ENCODE measurements at places on chromosomes 12 and 14.

GRCh38 chr14:38210587-38211216, 3.0 kb downstream of the SSTR1 start:
- DNase-seq: peak; percentile 82

DNA sequence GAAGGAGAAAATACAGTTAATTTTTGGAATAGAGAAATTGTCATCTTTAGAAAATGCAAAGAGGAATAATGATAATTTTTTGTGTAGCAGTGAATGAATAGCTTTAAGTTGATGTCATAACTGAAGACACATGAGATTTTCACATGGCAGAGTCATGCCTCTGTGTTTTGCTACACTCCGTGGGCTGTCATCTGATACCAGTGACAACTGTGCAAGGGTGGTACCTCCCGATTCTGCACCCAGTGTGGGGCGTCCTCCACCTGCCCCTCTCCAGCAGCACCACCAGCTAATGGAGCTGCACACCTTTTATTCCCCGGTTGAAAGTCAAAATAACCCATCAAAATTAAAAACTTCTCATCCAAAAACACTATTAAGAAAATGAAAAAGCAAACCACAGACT, 47.2 kb downstream of the ANKRD9 start:
- no peak for DNase-seq

DNA sequence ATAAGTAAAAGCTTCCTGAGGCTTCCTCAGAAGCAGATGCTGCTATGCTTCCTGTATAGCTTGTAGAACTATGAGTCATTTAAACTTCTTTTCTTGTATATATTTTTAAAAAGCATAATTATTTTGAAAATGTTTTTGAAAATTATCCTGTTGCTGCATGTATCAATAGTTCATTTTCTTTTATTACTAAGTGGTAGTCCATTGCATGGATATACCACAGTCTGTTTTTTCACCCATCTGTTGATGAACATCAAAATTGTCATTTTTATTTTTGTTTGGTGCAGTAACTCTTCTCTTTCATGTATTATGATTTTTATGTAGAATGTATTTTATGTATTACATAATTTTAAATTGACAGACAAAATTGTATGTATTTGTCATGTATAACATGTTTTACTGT, 81.4 kb downstream of the TMTC3 start:
- no peak for DNase-seq

GRCh38 chr14:32524609-32525375, 195.7 kb downstream of the AKAP6 start:
- no peak for DNase-seq

GRCh38 chr14:70934084-70934483, 26.8 kb downstream of the PCNX1 start:
- peak; percentile 23 for DNase-seq

DNA sequence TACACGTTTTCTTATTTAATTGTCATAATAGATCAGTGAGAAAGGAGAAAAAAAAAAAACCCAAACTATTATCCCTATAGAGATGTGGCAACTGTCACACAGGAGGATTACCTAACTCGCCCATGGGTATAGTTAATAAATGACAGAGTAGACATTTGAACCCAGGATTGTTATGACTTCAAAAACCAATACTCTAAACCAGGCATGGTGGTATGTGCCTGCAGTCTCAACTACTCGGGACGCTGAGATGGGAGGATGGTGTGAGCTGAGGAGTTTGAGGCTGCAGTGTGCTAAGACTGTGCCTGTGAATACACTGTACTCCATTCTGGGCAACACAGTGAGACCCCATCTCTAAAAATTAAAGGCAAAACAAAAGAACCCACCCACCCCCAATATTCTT, 114.5 kb downstream of the DENND5B start:
- no peak for DNase-seq

DNA sequence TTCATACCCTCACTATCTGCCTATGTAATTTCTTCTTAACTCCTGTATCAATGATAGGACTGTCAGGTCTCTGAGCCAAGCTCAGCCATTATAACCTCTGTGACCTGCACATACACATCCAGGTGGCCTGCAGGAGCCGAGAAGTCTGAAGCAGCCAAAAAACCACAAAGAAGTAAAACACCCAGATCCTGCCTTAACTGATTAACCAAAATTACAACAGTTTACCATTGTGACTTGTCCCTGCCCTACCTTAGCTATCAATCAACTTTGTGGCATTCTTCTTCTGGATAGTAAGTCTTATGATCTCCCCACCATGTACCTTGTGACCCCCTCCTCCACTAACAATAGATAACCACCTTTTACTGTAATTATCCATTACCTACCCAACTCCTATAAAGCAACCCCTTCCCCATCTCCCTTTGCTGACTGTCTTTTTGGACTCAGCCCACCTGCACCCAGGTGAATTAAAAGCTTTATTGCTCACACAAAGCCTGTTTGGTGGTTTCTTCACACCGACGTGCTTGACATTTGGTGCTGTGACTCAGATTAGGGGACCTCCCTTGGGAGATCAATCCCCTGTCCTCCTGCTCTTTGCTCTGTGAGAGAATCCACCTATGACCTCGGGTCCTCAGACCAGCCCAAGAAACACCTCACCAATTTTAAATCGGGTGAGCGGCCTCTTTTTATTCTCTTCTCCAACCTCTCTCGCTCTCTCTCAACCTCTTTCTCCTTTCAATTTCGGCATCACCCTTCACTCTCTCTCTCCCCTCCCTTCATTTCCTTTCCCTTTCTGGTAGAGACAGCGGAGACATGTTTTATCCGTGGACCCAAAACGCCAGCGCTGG, 11.5 kb upstream of the LGMN start:
- no peak for DNase-seq

GRCh38 chr14:67343601-67344230, 15.9 kb downstream of the ATP6V1D start:
- peak; percentile 11 for DNase-seq

DNA sequence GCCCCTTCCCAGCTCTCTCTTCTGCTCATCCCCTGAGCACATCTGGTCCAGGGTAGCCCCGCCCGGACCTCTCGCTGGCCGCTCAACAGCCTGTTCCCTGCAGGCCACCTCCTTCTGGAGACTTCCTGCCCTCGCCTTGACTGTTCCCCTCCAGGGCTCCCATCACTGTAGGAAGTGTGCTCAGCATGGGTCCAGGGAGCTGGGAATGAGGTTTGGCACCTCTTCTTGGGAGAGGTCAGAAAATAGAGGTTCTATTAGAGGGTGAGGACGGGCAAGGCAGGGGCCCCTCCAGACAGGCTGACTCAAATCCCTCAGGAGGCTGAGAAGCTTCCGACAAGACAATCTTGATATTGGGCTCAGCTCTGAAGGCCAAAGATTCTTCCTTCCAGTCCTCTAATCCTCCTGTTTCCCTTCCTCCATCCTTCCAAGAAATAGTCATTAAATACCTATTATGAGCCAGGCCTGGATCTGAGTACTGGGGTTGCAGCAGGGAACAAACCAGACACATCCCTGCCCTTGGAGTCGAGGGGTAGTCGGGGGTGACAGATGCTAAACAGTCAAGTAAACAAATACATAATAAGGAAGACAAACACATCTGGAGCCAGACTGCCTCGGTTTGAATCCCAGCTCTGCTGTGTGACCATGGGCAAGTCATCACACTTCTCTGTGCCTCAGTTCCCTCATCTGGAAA, 30.6 kb downstream of the CMKLR1 start:
- DNase-seq: no peak

- DNase-seq: no peak
Measured at GRCh38 chr14:74661726-74662450, 49.9 kb upstream of the LTBP2 start.

GRCh38 chr14:52129721-52130120, 60.9 kb upstream of the NID2 start:
- no peak for DNase-seq

DNA sequence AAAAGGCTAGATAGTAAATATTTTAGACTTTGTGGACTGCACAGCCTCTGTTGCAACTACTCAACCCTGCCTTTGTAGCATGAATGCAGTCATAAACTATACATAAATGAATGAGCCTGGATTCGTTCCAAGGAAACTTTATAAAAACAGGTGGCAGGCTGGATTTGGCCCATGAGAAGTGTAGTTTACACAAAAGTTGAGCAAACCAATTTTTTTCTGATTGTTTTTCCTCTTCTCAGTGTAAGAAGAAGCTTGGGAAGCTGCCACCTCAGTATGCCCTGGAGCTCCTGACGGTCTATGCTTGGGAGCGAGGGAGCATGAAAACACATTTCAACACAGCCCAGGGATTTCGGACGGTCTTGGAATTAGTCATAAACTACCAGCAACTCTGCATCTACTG, 9.5 kb downstream of the OAS1 start:
- no peak for DNase-seq

DNA sequence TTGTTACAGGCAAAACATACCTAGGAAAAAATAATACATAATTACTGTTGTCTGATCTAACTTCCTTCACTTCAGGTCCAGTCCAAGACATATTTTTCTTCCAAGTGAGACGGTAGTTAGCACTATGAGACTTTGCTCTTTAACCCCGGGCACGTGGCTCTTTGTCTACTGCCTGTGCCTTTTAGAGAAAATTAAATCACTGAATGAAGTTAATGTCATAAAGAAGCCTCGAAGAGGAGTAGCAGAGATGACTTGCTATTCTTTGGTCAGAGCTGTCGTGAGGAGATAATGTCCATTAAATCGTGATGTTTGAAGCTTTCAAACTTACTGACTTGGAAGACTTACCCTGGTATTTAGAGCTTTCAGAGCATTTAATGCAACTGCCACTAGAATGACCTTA, 8.7 kb downstream of the TESPA1 start:
- no peak for DNase-seq

DNA sequence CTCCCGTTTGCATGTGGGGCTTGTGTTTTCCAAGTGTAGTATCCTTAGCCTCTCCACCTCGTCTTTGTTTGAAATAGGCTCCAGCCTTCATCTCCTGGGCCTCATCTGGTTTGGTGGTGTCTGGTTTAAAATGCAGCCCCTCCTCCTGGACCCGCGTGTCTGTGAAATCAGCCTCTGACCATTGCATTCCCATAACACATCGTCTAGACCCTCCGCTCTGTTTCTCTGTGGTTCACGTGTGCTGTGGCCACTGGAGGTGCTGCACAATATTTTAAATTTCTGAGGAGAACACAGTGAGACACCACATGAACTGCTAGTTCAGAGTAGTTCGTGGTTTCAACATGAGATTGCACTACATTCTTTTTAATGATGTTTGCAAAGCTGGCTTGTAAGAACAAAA, 35.6 kb downstream of the UBE3B start:
- no peak for DNase-seq

GRCh38 chr12:78271546-78271945, 440.9 kb downstream of the NAV3 start:
- DNase-seq: peak; percentile 67

DNA sequence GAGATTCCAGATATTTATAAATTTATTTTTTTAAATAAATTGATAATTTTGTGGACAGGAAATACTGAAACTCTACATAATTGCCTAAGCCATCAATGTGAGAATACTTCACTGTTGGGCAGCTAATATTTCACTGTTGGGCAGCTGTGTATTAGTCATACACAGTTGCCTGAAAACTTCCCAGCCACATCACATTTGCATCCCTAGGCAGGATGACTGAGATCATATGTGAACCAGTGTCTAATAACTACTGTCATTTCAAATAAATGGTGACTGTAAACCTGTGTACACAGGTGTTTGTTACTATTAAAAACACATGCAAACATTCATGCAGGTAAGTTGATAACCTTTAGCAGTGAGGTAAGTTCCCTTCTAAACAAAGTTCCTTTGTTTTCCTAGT, 43.9 kb downstream of the TMTC3 start:
- DNase-seq: peak; percentile 79

GRCh38 chr12:81146228-81147225, 68.6 kb downstream of the ACSS3 start:
- DNase-seq: no peak

DNA sequence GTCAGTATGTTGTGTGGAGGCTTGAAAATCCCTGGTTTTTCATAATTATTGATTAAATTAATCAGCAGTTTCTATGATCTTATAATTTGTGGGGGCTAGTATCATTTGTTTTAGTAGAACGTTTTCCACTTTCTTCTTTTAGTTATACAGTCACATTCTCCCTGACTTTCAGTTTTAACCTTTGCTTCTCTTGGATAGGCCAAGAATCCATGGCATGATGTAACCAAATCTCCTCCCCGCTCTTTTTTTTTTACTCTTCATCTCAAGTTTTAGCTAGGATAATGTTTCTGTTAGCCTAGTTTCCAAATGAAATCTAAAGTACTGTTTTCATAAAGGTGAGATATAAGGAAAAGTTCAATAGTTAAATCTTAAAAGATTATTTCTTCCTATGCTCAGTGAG, 106.5 kb downstream of the TMEM117 start:
- DNase-seq: no peak

DNA sequence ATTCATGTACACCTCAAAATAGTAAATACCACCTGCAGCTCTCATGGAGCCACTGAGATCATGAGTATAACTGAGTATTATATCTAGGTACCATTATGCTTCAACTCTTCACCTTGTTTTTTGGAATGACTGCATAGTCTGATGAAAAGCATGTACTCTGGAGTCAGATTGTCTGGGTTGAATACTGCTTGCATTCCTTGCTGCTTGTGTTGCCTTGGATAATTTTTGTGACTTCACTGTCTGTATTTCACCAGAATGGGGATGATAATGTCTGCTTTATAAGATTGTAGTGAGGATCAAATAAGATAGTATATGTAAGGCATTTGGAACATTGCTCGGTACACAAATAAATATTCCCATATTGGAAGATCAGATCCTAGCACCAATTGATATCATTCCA, 54.2 kb downstream of the SUSD6 start:
- no peak for DNase-seq

- no peak for DNase-seq
Measured at GRCh38 chr12:1608713-1609119, 14.3 kb upstream of the FBXL14 start.

- DNase-seq: peak; percentile 22
Measured at GRCh38 chr14:80447392-80447791, 236.1 kb upstream of the DIO2 start.

- DNase-seq: peak; percentile 69
Measured at GRCh38 chr12:77049767-77050353, 15.5 kb downstream of the E2F7 start.

DNA sequence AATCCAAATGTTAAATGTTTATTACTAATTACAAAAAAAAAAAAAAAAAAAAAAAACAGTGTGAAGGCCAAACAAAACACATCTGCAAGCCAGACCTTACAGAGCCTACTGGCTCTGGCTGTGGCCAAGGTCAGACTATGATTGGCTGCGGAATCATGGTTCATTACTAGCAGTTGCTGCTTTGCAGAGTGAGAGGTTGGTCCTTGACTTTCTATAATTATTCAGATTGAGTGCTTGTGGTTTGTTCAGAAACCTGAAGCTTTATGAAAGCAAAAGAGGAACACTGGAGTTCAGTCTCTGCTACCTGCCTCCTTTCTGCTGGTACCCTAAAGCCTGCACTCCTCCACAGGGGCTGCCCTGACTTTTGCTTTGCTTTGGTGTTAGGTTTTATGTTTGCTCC, 550.9 kb downstream of the BCL11B start:
- no peak for DNase-seq
